ENCODE measurements at places on chromosomes 4 and X. TPM values are rescaled to one million over a fixed set of nuclear protein-coding genes. Genes with fewer than 3 reads are reported as not detected.

Gene AFAP1
- 7.1 TPM for total RNA-seq

Gene IQCM
- not detected for total RNA-seq

Gene AADAT
- not detected for total RNA-seq

Gene MAGEB2
- not detected for total RNA-seq

Gene SAT1
- 86.3 TPM for total RNA-seq

Gene SMPX
- not detected for total RNA-seq

Gene RASSF6
- not detected for total RNA-seq
